ENCODE measurements at places on chromosomes 7 and 10.
A peak's percentile ranks its signal among the peaks of the same experiment; 100 is the strongest.

DNA sequence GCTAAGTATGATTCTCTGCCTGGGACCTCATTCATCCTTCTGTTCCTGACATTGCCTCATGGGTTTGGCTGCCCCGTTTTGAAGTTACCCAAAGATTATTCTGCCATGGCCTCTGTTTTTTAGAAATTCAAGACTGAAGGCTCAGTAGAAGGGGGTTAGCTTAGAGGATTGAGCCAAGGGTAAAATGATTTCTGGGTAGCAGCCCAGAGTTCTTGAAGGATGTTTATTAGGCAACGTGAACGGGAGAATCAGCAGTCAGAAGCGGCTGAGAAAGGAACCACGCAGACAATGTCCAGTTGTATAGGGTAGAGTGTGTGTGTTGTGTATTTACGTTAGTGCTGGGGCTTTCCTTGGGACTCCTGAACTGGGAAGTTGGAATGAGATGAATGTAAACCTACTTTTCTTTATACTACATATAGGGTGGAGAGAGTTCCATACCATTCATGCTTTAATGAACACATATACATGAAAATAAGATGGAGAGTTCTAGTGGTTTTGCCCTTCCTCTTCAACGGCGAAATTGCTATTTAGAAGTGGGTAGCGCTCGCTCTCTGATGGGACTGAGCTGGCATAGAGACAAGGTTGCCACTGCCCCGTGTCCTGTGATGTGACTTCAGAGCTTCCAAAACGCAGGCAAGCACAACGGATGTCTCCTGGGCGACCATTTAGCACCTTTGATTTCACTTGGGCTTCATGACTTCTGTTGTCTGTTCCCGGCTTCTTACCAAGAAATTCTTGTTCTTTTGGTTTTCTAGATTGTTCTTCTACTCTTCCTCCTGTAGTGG, 35.0 kb upstream of the IL15RA start:
- no peak for DNase-seq

- peak; percentile 92 for DNase-seq
These were observed 5.4 kb downstream of the ATP6V1F start for GRCh38 chr7:128867842-128868623.

GRCh38 chr10:81135851-81136250, 598.1 kb downstream of the SH2D4B start:
- no peak for DNase-seq

DNA sequence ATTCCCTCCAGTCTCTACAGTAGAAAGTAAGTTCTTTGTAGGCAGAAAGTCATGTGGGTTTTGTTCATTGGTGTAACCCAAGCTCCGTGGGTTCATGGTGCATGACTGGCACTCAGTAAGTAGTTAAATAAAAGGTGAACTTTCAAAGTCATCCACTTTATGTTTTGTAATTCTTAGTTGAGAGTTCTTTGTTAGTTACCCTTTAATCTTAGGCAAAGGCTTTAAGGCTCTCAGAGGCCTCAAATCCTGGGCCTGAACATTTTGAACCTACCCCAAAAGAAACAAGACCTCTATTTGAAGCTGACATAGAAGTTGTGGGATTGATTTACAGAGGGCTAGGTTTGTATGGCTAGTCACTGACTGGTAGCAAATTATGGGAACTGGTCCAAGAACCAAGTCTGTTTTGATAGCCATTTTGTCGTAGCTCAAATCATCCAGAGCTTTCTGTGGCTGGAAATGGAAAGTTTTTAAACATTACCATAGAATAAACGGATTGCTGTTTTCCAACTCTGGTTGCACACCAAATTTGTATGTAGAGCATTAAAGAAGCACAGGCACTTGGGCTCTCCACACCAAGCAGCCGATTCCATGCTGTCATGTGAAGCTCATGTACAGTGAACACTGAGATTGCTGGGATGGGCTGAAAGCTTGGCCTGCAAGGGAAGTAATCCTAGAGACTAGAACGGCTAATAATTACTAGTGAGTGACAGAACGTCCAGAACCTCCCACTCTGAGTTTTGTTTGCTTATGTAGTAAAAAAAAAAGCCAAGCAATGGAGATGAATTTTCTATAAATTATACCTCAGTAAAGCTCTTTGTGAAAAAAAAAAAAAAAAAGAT, 53.5 kb downstream of the DENND11 start:
- DNase-seq: no peak

DNA sequence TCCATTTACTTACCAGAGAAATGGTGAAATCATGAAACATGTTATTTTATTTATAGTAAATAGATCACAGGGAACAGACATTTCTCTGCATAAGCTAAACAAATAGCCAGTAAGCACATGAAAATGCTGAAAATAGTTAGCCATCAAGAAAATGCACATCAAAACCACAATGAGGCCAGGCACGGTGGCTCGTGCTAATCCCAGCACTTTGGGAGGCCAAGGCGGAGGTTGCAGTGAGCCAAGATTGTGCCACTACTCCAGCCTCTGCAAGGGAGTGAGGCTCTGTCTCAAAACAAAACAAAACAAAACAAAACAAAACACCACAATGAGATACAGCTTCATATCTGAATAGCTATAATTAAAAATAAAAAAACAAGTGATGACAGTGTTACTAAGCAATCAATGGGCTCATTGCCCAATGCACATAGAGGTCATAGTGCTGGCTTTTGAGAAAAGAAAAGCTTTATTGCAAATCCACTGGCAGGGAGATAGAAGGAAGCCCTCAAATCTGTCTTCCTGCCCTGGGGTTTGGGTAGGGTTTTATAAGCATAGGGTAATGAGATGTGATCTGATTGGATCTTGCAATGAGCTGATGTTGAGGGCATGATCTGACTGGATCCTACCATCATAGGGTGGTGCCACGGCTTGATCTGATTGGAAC, 16.2 kb downstream of the CSTF2T start:
- no peak for DNase-seq

- no peak for DNase-seq
These were observed 1.3 kb downstream of the PFKFB3 start for GRCh38 chr10:6204063-6204340.

GRCh38 chr7:77248154-77248553, 48.5 kb upstream of the FGL2 start:
- no peak for DNase-seq

- no peak for DNase-seq
These were observed 52.7 kb upstream of the INPP5A start for GRCh38 chr10:132484922-132485321.

DNA sequence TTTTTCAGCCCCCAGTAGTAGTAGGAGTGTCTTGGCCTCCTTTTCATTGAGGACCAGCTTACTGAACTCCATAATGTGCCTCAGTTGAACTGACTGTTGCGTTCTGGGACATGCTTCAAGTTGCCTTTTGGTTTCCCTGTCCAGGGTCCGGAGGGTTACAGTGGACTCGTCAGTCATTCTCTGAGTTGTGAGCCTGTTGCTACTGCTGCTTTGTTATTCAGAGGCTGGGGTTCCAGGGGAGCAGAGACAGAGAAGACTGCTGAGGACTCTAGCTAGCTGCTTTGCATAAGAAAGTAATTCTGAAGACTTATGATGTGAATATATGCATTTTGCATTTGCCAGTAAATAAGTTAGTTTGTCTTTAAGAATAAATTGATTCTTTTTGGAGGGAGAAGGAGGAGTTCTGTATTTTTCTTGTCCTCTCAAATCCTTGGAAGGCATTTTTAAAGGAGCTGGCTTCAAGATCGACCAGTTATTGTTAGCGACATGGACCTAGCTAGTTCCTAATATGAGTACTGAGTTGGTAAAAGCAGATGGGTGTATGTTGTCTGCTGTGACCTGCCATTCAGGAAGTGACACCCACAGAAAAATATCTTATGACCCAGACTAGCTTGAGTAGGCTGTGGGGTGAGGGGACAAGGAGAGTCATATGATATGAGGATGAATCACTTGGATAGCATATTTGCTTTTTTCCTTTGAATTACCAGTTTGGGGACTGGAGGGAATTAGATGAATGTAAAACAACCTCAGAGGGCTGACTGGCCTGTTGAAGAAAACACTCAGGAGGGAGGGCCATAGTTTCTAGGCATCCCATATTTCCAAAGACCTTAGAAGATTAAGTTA, 8.3 kb downstream of the PI4K2A start:
- DNase-seq: peak; percentile 97

DNA sequence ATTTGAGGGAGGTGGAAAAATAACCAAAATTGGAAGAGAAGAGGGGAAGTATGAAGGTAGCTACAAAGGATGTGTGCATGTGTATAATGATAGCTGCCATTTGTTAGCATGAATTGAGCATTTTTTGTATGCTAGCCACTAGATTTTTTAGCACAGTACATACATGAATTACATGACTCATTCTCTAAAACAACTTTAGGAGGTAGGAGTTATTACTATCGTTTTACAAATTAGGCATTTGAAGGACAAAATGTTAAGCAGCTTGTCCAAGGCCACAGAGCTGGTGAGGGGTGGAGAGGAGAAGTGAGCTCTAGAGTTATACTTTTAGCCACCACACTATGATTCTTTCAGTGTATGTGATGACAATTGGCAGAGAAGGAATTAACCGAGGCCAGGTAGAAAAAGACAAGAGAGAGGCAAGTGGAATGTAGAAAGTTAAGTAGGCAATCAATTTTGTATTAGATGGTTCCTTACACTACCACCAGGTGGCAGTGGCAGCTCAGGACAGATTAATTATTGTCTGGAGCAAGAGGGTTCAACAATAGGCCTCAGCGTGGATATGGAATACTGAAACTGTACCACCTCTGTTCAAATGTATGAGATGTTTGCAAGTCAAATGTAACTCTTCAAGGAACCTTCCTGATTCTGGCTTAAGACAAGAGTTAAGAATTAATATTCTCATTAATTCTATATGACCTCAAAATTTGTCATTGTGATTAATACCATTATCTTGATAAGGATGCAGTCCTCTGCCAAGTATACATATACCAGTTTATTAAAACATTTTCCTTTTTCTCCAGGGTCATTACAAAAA, 128.0 kb downstream of the MBL2 start:
- peak; percentile 49 for DNase-seq

DNA sequence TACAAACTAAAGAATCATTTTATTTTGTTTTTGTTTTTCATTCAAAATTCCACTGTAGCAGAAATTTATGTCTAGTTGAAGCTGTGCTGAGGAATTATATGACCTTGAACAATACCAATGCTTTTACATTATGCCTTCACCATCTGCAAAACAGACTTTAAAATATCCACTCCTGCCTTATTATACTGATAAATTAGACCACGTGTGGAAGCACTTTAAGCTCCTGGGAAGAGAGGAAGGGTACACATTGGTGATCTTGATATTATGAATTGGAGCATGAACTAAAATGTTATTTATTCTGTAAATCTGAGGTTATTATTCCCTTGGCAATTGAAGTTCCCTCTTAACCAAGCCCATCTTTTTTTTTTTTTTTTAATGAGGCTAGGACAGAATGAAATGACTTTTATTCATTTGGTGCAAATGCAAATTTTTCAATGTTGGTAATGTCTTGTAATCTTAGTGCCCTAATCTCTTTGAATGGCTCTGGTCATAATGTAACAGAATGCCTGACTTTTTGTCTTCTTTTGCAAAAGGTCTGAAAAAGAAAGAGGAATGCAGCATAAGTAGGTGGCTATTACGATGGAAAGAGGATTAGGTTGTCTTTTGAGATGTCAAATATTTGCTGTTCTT, 139.9 kb upstream of the COBL start:
- no peak for DNase-seq

DNA sequence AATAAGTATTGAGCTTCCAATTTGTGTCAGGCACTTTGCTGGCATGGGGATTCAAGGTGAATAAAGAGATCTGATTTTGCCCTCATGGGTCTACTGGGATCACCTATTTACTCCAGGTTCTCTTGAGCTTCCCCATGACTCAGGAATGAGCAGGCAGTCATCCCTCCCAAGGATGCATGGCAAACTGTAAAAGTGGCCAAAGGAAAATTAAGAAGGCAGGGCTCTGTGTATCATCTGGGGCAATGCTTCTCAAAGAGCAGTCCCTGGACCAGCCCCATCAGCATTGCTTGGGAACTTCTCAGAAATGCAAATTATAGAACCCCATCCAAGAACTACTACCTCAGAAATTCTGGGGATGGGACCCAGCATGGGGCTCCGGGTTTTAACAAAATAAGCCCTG, 48.7 kb downstream of the WDFY4 start:
- no peak for DNase-seq

GRCh38 chr7:40015790-40016296, 65.8 kb downstream of the CDK13 start:
- DNase-seq: peak; percentile 15

DNA sequence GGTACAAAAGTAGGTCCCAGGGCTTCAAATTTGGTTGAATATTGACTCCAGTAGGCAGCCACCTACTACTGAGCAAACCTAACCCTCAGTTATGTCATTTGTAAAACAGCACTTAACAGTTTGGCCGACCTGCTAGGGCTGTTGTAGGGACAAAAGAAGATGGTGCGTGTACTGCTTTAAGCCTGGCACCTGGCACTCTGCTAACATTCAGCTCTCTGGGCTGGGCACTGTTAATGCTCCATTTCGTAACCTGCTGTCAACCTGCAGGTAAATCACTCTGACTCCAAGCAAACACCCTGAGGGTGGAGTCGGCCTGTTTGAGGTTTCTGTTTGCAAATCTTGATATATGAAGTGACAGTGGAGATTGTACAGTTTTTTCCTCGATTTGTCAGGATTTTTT, 7.2 kb downstream of the ZKSCAN1 start:
- DNase-seq: peak; percentile 57

DNA sequence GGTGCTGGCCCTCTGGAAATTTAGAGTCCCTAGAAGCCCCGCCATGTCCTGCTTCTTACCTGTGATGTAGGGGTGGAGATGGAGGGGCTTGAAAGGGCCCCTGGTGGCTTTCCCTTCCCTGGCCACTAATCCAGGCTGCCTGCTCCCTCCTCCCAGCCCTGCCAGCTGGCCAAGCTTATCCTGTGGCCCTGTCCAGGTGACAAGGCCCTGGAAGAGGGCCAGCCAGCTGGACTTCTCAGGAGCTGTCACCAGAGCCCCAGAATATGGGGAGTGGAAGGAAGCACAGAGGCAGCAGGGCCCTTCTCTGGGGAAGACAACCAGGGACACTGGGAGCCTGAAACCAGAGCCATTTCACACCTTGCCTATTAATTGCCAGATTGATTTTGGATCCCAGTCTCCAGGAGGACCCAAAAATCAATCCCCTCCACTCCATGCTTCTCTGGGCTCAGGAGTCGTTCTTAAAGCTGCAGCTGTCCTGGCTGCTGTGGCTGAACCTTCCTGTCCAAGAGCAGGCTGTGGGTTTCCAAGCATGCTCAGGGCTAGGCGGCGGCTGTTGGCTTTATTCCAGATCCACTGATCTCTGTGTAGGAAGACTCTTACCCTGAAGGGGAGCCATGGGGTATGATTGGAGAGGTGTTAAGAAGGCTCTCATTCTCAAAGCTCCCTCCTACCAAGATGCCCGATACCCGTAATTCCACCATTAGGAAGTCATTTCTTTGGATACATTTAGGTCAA, 52.6 kb upstream of the PCBD1 start:
- no peak for DNase-seq

GRCh38 chr10:42556931-42557330, 81.4 kb downstream of the ZNF33B start:
- no peak for DNase-seq

All from bronchial epithelial cell (primary cell).